ENCODE measurements at places on chromosomes 5 and 9.

DNA sequence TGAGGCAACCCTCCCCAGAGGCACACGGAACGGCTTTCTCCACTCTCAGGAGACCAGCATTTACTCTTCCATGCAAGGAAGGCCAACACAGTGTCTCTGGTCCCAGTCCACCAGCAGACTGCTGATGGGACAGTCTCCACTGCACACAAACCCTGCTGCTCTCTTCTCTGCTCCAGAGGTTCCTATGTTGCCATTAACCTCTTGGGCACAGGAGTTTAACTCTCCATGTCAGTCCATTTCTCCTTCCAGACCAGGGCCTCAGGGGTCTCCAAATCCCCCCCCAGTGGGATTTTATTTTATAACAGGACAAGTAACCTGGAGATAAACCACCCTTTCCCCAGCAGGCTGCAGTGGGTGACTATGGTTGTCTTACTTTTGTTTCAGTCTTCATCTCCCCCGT, 452.5 kb downstream of the GADD45G start:
- DNase-seq: no peak

DNA sequence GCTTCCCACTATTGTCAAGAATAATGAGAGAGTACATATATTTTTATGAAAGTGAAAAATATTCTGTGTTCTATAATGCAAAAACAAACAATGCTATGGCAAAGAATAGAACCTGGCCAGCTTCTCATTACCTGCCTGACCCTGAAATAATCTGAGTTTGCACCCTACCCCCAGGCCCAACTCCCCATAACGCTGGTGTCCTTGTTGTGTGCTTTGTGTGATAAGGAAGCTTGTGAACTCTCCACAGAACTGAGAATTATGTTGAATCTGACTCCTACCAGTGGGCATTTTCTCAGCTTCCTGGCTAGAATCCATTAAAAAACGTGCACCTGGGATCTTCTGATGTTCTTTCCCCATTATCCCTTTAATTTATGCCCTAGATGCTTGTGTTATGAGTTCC, 178.0 kb upstream of the GNA14 start:
- DNase-seq: no peak

DNA sequence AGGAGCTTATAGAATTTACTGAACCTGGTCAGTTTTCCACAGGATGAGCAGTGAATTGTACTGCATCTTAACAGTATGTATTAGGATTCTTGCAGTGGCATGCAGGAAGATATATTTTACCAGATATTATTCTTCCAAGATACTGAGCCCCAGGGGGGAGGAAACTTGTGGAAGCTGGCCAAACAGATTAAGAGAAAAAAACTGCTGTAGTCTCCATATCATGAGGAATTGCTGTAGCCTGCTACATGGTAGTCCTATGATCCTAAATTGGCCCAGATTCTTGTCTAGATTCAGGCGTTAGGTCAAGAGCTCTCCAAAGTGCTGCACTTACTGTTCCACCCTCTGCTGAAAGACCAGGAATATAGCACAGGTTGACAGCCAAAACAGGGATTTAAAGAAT, 275.5 kb upstream of the TAS2R1 start:
- DNase-seq: no peak

GRCh38 chr5:40334242-40334635, 345.5 kb upstream of the PTGER4 start:
- no peak for DNase-seq

- no peak for DNase-seq
These were observed 25.5 kb downstream of the PITX1 start for GRCh38 chr5:135008556-135008955.

- no peak for DNase-seq
These were observed 101.8 kb downstream of the CDK5RAP2 start for GRCh38 chr9:120478208-120478607.

DNA sequence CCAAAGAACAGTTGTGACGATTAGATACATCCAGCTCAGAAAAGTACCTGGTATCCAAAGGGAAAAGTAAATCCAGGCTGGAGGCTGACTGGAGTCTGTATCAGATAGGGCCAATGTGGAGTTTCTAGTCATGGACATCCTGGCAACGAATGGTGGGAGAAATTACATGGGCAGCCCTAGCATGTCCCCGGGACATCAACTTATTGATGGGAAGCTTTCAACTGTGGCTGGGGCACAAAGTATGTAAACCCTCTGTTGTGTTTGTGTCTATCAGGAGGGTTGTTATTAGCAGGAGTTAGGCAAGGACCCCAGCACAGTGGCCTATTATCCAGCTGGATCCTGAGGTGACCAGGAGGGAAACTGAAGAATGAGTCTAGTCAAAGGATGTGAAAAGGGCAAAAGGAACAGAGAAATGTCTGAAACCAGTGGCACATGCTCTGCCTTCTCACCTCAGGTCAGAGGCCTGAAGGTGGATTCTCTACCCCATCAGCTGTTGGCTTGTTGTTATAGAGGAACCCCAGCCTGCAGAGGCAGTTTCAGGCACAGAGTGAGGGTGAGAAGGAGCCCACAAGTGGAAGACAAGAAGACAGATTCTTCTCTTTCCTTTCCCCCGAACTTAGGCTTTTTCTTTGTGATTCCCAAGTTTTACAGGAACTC, 19.9 kb downstream of the IFNW1 start:
- no peak for DNase-seq

- DNase-seq: no peak
These were observed 482.3 kb downstream of the SPOCK1 start for GRCh38 chr5:137016783-137017324.

DNA sequence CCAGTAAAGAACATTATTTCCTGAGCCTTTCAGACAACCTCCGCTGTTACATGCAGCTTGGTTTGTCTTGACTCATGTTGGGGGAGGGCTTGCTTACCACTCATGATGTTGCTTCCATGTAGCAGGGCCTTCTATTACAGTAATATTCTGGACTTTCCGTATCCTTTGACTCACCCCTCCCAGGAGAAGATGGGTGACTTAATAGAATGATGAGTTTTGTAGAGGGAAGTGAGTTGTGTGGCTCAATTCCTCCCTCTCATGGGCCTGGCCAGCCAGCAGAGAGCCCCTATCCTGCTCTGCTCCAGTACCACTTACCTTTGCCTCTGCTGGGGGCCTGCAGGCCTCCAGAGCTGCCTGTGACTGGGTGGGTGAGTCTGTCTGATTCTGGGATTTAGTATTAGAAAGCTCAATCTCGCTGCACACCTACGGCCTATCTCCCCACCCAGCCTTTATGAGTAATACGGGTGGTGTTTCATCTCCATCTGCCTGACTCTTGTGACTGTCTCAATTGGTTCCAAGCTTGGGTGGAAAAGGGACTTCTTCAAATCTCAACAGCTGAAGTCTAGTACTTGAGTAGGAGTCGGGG, 52.6 kb upstream of the KLF9 start:
- no peak for DNase-seq

DNA sequence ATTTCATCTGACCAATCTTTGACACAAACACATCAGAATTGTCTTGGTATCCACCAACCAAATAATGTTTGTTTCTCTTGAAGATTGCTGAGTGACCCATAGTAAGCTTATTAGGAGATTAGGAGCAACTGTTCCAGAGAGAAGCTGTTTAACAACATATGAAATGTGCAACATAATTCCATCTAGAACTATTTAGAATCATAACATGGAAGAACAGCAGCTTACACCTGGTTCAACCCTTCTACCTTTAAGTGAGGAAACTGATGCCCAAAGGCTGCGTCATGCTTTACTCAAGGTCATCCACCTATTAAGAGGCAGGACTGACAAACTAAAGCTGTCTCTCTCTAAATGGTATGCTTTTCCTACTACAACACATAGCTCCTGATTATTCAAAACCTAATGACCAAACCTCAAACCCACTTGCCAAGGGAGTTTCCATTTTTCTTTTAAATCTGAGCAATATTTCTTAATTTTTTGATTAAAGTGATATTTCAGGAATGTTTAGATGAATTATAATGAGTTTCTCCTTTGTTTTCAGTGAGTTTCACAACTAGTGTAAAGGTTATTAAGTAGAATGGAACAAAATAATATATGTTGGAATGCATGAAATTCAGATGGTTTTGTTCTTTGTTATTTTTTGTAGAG, 545.9 kb downstream of the RAB3C start:
- DNase-seq: no peak

GRCh38 chr5:14168793-14169262, 25.7 kb downstream of the TRIO start:
- DNase-seq: no peak

DNA sequence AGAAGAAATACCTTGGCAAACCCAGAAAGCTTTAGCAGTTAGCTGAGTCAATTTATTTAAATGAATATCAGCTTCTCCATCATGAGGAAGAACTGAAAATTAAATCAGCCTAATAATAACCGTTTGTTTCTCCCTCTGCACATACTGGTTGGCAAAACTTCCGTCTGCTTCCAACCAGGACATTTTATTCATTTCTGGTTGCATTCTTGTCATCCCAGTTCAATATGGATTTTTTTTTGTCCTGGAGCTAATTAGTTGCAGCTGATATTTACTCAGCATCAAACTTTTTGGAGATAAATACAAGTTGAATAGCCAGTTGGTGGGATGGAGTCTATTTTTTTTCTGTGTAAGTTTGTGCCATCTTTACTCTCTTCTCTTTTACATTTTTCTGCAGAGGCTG, 126.5 kb upstream of the GDNF start:
- no peak for DNase-seq

Data from DMS79 treated with DMSO at 0.1 percent for 48 hours (cell line).